Progenitor cell of endocrine pancreas (in vitro differentiated cells): ENCODE measurements at places on chromosomes 12 and 14.

DNA sequence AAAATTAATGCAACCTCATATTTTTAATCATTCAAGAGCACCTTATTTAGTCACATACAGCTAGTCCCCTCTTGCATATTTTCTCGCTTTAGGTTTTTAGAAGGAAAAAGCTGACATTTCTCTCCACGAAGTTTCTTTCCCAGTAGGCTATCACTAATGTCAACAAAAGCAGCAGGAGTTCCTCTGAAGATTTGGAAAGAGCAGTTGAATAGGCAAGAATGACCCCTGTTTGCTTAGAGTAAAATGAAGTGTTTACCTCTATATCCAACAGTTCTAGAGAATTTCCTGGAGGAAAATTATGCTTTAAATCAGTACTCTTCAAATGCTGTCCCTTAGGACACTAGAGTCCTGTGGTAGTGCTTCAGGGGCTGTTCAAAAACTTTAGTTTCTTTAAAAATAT, 188.1 kb upstream of the PRKD1 start:
- DNase-seq = no peak

- no peak for DNase-seq
Observed at GRCh38 chr12:65565601-65566560, 258.4 kb upstream of the HMGA2 start.

DNA sequence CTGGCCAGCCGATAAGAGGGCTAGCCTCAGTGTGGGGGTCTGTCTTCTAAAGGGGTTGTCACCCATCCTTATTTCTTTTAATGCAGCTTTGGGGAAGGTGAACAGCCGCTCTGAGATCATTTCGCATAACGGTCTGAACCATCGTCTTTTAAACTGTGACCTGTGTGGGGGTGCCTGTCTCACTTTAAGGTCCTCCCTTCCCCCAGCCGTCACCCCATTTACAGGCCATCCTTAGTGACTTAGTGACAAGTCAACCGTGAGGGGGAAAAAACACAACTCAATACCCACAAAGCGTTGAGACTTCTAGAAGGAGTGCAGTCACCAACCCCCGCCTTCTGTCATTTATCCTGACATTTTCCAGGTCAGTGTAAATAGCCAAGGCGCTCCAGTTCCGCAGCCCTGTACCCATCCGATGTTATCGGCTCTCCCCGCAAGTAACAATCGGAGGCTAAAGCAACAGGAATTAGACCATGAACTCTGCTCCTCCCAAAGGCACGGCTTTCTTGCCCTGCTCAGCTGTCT, 505 bp upstream of the DENND5B start:
- DNase-seq = peak; percentile 18

GRCh38 chr14:34843011-34843554, 32.1 kb downstream of the BAZ1A start:
- DNase-seq = no peak

DNA sequence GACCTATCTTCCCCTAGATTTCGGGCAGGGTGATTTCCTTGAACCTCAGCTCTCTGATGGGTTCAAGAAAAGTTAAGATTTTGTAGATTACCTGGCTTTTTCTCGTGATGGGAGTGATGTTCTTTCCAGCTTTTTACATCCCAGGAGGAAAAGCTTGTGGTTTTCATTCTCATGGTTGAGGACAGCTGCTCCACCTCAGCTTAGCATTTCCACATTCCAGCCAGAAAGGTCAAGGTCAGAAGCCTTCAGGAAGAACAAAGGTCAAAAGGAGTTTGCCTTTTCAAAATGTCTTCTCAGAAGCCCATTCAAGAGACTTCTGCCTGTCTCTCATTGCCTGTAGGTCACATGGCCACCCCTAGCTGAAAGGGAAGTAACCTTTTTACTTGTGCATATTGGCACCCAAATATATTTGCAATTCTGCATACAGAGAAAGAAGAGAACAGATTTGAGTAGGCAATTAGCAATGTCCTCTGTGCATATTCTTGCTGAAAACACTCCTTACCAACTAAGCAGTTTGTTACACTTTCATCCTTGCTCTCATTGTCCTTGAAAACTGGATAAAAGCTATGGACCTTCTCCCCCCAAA, 6.6 kb upstream of the ADGRD1 start:
- no peak for DNase-seq

GRCh38 chr14:52068615-52069306, at the start of gene NID2:
TSS of gene NID2 (minus strand) at chr14:52069059. CDS start at chr14:52068994, 65 bp downstream.
- DNase-seq = peak; percentile 50

DNA sequence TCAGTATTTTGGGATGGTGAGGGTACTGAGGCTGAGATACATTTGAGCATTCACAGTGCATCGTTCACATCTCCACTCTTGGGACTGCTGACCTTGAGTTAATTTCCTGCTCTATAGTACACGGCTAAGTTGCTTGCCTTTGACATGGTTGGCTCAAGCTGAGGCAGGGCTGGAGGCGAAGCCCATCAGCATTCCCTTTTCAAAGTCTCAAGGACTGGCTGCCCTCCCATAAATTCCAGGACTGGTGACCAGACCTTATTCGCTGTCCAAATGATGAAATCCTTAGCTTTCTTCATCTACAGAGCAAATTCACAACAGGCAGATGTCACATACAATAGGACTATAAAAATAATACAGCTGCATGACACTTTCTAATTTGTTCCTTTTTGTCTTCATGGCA, 85.9 kb downstream of the SSPN start:
- DNase-seq = no peak

DNA sequence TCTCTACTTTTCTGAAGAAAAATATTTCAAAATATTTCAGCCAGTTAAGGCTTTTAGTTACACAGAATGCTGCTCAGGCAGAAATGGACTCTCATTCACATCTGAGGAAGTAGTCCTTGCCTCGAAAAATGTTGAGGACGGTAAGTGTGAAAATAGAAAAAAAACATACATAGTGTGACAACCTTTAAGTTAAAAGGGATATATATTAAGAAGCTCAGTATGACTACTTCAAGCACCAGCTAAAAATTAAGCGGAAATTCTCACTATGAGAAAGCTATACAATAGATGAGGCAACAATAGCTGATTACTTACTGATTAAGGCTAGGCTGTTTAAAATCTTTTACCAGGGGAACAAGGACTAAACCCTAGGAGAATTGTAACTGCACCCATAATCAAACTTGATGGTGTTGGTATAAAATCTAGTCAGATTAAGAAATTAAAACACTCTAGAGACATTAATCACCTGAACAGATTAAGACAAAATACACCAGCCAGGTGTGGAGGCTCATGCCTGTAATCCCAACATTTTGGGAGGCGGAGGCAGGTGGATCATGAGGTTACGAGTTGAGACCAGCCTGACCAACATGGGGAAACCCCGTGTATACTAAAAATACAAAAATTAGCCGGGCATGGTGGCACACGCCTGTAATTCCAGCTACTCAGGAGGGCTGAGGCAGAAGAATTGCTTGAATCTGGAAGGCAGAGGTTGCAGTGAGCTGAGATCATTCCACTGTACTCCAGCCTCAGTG, 53.9 kb downstream of the HNRNPC start:
- DNase-seq = no peak

GRCh38 chr12:105171691-105172436, 64.1 kb downstream of the APPL2 start:
- DNase-seq = no peak

GRCh38 chr12:68855771-68856170, 47.8 kb downstream of the MDM2 start:
- no peak for DNase-seq

- DNase-seq = no peak
Observed at GRCh38 chr14:34710006-34710405, 4.4 kb downstream of the CFL2 start.
